Camera-type eye (tissue), 1 donor: ENCODE measurements at places on chromosomes 2 and 18. TPM values are rescaled to one million over a fixed set of nuclear protein-coding genes. Genes with fewer than 3 reads are reported as not detected.

The RGPD8 gene
- 37.1 TPM for total RNA-seq

The TRABD2A gene
- total RNA-seq, result 0.77 TPM

The M1AP gene
- total RNA-seq, result 0.44 TPM

The FTCDNL1 gene
- 2.3 TPM for total RNA-seq

The CCBE1 gene
- total RNA-seq, result 4.8 TPM

The CHRNA1 gene
- total RNA-seq, result 9.1 TPM

The CYP27C1 gene
- total RNA-seq, result 4.6 TPM

The CKAP2L gene
- total RNA-seq, result 8.0 TPM

The HOXD4 gene
- 0.33 TPM for total RNA-seq

The SLC9A4 gene
- 0.55 TPM for total RNA-seq

The TMEM127 gene
- total RNA-seq, result 23.3 TPM

The MOGAT1 gene
- not detected for total RNA-seq

The SRBD1 gene
- total RNA-seq, result 36.7 TPM

The GCG gene
- 0.99 TPM for total RNA-seq

The PSTPIP2 gene
- 18.3 TPM for total RNA-seq

The HK2 gene
- 37.9 TPM for total RNA-seq

The ABHD3 gene
- 11.8 TPM for total RNA-seq

The FAM124B gene
- total RNA-seq, result 8.2 TPM

The SP5 gene
- 0.77 TPM for total RNA-seq

The TSPYL6 gene
- 0.44 TPM for total RNA-seq

The CMPK2 gene
- total RNA-seq, result 7.6 TPM

The SIX3 gene
- 35.2 TPM for total RNA-seq

The ANKRD30B gene
- not detected for total RNA-seq

The TEKT4 gene
- total RNA-seq, result 0.22 TPM

The IL37 gene
- total RNA-seq, result not detected

The CHST9 gene
- 3.8 TPM for total RNA-seq

The DUSP19 gene
- 9.3 TPM for total RNA-seq

The NEU2 gene
- total RNA-seq, result not detected

The RPE gene
- 93.8 TPM for total RNA-seq

The GALR1 gene
- total RNA-seq, result 0.16 TPM

The RSAD2 gene
- 7.9 TPM for total RNA-seq

The GCFC2 gene
- 39.9 TPM for total RNA-seq

The SLC38A11 gene
- 52.7 TPM for total RNA-seq

The AQP12B gene
- total RNA-seq, result not detected

The VWA3B gene
- total RNA-seq, result not detected

The CPO gene
- not detected for total RNA-seq

The GNAL gene
- total RNA-seq, result 17.5 TPM

The CETN1 gene
- not detected for total RNA-seq

The EPAS1 gene
- total RNA-seq, result 71.7 TPM

The UPP2 gene
- total RNA-seq, result 0.33 TPM

The SERPINB10 gene
- total RNA-seq, result 1.3 TPM

The OR6B2 gene
- not detected for total RNA-seq

The POTEE gene
- not detected for total RNA-seq

The EIF2AK3 gene
- 35.7 TPM for total RNA-seq

The CCDC85A gene
- 14.0 TPM for total RNA-seq

The CLEC4F gene
- 9.1 TPM for total RNA-seq
